ENCODE measurements at places on chromosomes 1 and 21.

GRCh38 chr1:192108161-192108560, 50.1 kb upstream of the RGS18 start:
- DNase-seq = no peak

GRCh38 chr1:109922326-109922725, 11.7 kb downstream of the CSF1 start:
- no peak for DNase-seq

- no peak for DNase-seq
These were observed 90.8 kb upstream of the AJAP1 start for GRCh38 chr1:4563586-4563985.

DNA sequence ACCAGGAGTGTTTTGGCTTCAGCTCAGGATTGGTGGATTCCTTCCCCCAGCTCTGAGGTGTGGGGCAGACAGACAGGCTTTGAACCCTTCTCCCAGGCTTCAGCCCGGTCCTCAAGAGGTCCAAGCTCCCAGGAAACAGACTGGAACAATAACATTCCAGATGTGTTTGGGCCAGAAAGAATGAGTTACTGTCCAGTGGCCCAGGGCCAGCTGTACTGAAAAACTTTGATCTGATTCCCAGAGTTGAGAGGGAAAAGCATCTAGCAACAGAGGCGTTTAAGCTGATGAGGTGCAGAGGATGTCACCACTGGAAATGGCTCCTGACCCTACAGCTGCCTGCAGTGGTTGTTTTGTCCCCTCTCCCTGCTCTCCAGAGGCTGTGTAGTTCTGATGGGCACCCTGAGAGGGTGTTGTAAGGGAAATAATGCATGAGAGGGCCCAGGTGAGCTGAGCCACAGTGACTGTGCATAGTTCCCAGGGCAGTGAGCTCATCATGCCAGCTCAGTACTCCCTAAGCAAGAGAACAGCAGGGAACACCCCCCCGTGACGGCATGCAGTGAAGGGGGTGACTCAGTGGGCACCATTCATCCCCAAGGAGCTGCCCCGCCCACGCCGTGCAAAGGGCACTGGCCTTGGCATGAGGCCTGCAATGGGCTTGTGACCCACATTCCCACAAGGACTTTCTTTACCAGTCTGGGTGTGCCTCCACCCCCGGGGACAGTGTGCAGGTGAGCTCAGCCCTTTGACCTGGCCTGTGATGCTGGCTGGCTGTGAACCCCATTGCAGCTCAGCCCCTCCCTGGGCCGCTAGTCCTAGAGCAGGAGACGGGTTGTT, 13.8 kb upstream of the SFN start:
- peak; percentile 85 for DNase-seq

DNA sequence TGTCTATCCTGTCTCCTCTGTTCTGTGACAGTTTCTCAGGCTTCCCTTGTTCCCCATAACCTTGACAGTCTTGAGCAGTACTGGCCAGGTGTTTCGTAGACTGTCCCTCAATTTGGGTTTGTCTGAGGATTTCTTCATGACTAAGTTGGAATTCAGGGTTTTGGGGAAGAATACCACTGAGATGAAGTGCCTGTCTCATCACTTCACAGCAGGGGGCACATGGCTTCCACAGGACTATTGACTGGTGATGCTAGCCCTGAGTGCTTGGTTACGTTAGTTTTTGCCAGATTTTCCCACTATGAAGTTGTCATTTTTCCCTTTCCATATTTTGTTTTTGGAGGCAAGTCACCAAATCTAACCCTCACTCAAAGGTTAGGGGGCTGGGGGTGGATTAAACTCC, 45.7 kb downstream of the CDCP2 start:
- no peak for DNase-seq

DNA sequence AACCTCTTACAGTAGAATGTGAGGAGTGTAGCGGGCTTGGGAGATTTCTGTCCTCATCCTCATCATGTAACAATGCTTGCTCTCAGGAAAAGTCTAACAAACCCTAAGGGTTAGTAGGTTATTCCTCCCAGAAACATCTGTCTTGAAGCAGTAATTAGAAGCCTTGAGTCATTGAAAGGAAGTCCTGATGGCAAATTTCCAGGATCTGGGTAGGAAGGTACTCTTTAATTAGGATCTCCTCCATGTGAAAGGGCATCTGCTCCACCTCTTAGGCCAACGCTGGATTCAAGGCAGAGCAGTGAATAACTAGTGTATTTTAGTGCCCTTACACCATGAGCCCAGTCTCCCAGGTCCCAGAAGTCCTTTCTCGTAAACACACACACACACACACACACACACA, 106.6 kb upstream of the BARHL2 start:
- no peak for DNase-seq

DNA sequence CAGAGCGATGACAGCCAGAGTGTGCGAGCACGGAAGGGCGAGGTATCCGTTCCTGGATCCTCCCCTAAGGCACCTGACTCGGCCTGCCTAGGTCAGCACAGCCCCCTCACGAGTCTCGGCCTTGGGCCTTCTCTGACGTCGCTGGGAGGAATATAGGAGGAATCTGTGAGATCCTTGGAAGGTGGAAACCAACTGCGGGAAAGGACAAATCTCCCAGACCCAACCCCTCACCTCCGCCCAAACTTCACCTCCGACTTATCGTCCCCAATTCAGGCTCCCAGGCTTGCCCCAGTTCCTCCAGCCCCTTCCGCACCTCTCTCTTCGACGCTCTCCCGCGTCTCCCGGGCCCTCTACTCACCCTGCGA, 494 bp downstream of the APH1A start:
- DNase-seq = peak; percentile 50

- no peak for DNase-seq
These were observed 24.3 kb downstream of the PER3 start for GRCh38 chr1:7808253-7808844.

DNA sequence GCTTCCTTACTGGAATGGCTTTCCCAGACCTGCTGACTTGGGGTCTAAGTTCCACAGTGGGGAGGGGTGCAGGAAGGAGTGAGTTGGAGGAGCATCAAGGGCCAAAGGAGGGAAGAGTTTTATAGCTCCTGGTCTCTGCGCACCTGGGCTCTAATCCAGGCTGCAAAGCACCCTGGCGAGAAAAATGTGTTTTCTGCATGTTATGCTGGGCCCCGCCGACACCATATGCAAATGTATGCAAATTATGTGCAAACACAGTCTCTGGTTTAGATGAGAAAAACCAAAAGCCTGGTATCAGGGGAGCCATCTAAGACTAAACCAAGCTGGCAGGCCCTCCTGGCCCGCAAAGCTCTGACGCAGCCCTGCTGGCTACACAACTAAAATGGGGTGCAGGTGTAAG, 95.0 kb downstream of the VWA5B1 start:
- DNase-seq = no peak

DNA sequence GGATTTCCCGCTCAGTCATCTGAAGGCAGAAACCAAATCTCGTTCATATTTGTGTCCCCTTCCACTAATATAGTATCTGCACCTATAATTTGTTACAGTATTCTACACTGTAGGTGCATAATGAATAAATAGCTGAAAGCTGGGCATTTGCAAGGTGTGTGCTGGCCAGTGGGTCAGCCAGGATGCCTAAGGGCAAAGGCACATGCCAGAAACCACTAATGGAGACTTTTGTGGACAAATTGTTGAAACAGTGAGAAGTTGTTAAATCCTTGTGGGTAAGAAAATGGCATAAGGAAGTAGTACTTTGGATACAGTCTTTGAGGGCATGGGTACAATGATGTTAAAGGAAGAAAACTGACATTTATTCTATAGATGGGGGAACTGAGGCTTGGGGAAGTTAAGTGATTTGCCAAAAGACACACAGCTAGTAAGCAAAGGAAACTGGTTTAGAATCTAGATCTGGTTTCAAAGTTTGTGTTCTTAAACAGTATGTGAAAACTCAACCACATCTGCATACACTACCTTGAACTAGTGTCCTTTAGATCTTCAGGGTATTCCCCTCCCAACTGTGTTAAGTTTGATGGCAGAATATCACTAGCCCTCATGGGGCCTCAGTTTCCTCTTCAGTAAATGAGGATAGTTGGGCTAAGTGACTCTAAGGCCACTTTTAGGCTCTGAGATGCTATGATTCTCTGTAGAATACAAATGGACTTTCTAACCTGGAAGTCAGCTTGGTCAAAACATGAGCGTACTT, 26.5 kb upstream of the LRRC8C start:
- no peak for DNase-seq

- DNase-seq = no peak
These were observed 116.3 kb downstream of the NCAM2 start for GRCh38 chr21:21114461-21114860.

DNA sequence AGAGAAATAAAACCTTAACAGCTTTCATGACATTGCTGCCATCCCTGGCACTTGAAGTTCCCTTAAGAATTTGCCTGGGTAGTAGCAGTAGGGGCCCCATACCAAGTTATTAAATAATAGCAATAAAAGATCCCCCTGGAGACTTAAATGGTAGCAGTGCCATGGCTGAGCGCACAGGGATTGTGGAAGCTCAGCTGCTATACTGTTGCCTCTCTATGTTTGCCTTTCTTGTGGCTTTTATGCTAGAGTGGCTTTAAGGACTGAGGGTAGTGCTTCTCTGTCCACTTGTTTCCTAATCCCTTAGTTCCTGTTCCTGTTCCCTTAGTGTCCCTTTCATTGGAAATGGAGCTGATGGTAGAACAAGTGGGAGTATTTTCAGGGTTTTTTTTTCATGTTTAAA, 42.1 kb downstream of the NCF2 start:
- no peak for DNase-seq

DNA sequence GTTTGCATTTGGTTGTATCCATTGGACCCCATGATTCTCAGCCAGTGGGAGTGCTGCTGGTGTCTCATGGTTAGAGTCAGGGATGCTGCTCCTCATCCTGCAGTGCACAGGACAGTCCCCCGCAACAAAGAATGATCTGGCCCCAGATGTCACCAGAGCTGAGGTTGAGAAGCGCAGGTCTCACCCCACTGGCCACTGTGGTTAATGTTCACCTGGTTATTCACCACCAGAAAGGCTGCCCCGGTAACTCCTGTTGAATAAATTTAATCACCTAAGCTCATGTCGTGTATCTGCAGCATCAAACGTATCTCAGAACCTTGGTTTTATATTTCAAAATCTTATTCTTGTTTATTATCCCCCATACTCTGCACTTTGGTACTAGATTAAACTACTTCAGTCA, 75.8 kb downstream of the ATP5PO start:
- no peak for DNase-seq

DNA sequence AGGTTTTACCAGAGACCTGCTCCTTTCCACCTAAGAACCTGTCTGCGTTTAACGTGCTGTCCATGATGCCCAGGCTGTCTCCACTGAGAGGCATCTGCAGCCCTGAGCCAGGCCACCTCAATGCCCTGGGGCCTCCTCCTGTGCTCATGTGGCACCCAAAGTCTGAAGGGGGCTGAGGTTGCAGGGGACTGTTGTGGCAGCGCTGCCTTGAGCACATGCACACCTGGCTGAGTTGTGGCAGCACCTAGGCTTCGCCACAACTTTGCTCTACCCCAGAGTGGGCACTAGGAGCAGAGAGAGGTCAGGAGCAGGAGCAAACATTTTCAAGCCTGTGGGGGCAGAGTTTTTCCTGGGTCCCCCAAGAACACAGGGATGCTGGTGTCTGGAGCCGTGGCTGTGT, 1527.1 kb downstream of the PLA2G4A start:
- DNase-seq = no peak

- no peak for DNase-seq
These were observed 15.7 kb upstream of the RCAN1 start for GRCh38 chr21:34630536-34631143.

DNA sequence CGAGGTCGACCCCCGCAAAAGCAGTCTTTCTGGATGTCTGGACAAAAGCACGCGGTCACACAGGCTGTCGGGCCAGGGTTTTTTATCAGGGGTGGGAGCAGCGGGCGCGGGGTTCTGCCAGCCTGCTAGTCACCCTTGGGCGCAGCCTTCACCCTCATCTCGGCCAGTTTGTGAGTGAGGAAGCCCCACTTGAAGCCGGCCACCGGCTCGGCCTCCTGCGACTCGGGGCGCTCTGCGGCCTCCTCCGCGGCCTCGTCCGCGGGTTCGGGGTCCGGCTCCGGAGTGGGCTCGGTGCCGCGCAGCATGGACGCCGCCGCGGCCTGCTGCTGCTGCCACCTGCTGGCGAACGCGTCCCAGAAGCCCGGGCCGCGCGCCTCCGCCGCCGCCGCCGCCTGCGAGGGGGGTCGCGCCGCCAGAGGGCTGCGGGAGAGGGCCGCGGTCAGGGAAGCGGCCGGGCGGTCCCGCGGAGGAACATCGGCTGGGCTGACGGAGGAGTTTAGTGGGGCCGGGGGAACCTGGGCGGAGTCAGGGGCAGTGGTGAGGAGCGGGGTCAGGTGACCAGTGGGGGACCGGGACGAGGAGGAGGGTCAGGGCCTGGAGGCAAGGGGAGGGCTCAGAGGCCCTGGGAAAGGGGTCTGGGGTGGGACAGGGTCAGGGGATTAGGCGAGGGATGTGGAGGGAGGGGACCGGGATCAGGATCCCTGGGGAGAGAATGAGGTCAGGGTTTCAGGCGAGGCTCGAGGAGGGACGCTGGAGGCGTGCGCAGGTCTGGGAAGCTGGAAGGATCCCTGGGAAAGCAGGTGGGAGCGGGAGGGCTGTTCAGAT, 4.5 kb downstream of the C1orf232 start:
- no peak for DNase-seq

DNA sequence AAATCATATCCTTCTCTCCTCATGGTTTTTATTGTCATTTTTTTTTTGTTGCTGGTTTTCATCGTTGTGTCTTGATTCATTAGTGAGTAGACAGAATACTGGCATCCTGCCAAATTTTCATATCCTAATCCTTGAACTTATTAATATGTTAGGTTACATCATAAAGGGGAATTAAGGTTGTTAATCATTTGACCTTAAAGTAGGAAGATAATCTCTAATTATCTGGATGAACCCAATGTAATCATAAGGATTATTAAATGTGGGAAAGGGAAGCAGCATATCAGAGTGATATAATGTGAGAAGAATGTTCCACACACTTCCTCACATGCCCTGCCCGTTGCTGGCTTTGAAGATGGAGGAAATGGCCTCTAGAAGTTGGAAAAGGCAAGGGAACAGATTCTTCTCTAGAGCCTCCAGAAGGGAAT, 299.7 kb downstream of the HMCN1 start:
- DNase-seq = no peak

GRCh38 chr1:33443705-33444180, 12.8 kb upstream of the PHC2 start:
- DNase-seq = no peak

DNA sequence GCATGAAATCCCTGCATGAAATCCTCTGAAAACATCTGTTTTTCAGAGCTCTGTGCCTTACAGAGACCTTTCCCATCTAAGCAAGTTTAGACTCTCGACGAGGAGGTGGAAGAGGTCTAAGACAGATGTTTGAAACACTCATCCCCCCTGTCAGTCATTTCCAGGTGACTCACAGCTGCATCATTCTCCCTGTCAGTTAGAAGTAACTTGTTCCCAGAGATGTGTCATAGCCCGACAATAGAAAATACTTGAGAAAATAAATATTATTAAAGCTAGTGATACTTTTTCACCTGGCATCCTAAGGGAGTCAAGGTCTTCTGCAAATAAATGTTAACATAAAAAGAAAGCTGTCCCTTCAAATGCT, 41.6 kb upstream of the SEC16B start:
- DNase-seq = no peak

DNA sequence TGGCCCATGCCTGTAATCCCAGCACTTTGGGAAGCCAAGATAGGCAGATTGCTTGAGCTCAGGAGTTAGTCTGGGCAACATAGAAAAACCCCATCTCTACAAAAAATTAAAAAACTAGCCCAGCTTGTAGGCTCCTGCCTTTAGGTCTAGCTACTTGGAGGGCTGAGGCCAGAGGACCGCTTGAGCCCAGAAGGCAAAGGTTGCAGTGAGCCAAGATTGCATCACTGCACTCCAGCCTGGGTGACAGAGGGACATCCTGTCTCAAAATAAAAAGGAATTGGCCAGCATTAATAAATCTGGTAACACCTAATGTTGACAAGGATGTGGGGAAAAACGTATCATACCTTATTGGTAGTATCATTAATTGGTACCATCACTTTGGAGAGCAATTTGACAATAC, 396.2 kb downstream of the PLPP3 start:
- DNase-seq = no peak
